Naive thymus-derived CD4-positive, alpha-beta T cell (primary cell): ENCODE measurements at places on chromosomes 6 and 20. TPM values are rescaled to one million over a fixed set of nuclear protein-coding genes. Genes with fewer than 3 reads are reported as not detected.

DNA sequence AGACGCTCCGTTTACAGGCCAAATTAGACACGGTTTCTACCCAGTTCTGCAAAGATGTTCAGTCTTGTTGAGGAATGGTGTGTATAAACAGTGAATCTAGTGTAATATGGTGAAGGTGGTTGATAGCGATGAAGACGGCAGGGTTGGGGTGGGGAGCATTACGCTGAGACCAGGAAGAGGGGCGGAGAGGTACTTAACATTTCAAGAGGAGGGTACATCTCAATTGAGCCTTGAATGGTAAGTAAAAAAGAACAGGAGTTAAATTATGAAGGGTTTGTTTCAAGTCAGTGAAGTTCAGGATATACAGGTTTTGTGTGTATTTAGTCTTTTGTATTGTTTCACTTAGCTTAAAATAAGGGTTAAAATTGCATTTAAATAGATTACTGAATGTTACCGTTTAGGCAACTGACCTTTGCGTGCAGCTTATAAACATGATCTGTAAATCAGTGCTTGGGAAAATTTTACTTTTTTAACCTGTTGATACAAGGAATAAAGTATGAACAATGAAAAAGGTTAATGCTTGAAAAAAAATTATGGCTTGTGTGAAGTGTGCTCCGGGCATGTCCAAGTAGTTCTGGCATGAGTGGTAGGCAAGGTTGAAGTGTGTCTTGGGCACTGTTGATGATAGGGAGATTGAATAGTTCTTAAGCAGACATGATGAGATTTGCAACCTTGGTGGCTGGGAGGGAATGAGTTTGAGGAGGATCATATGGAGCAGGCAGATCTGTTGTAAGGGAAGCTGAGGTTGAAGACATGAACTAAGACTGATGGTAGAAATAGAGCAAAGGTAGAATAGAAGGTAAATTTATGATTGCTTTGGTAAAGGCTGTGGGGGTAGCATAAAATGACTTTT lies 842 bp downstream of the POLR1C start:
- no peak for DNase-seq

DNA sequence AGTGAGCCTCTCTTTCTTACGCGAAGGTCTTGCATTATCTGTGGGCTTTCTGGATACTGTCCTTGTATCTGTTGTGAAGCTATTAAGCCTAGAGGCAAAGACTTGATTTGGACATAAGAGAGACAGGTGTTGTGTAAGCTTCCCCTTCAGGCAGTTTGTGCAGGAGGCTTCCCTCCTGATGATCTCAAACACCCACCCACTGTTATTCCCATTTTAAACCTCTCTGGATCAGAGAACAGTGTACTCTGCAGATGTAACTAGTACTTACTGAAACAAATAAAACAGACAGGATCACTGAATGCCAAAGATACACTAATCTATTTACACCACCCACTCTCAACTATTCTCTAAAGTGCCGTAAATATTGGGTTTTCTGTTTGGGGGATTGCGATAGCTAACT lies 113.8 kb upstream of the RAB32 start:
- DNase-seq: no peak

DNA sequence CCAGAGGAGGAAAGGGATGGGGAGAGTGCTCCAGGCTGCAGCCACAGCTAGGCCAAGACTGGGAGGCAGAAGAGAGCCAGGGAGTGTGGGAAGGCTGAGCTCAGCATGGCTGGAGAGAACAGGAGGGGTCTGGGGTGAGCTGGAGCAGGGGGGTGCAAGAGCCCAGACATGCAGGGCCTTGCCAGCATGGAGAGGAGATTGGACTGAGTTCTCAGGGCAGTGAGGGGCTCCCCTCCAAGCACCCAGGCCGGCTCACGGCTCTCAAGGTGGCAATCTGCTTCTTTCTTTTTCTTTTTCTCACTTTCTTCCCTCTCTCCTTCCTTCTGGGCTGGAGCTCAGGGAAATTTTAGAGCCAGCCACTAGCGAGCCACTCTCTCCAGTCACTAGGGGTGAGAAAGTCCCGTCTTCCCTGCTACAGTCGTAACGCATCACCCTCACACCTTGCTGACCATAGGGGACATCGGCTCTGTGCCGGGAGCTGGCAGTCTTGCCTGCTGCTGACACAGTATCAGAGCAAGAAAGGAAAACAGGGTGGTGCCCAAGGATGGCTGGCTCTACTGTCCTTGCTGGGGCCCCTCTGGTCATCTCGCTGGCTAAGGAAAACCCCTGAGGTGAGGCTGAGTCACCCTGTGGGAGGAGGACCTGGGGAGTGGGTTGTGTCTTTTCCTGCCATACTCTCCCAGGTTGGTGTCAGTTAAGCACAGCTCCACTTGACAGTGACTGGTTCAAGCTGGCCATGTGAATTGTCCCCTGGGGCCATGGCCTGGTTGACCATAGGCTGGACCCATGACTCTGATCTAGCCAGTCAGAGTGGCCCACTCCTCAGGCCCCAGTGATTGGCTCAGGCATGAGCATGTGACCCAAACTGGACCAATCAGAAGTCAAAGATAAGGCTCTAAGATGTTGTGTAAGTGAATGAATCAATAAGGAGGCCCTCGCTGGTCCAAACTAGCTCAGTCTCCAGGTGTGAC lies 135.1 kb upstream of the PMEPA1 start:
- DNase-seq: no peak

- DNase-seq: no peak
Observed at GRCh38 chr6:54772610-54773009, 74.0 kb upstream of the FAM83B start.

GRCh38 chr6:40500227-40500626 lies 86.9 kb downstream of the LRFN2 start:
- no peak for DNase-seq

- DNase-seq: no peak
Observed at GRCh38 chr20:61803915-61804751, 261.5 kb downstream of the TAF4 start.

- DNase-seq: no peak
Observed at GRCh38 chr6:167804281-167805013, 22.3 kb upstream of the AFDN start.

The CFAP61 gene
- not detected in 2 replicates for total RNA-seq

The CHRNA4 gene
- not detected for total RNA-seq

The SLC22A16 gene
- 0.29 TPM for total RNA-seq
